ENCODE measurements at places on chromosomes 11 and 22.

GRCh38 chr11:70298243-70298915 is 27.9 kb downstream of the PPFIA1 start:
- DNase-seq, result no peak

GRCh38 chr11:72351836-72352235 is 82.5 kb downstream of the CLPB start:
- DNase-seq, result no peak

DNA sequence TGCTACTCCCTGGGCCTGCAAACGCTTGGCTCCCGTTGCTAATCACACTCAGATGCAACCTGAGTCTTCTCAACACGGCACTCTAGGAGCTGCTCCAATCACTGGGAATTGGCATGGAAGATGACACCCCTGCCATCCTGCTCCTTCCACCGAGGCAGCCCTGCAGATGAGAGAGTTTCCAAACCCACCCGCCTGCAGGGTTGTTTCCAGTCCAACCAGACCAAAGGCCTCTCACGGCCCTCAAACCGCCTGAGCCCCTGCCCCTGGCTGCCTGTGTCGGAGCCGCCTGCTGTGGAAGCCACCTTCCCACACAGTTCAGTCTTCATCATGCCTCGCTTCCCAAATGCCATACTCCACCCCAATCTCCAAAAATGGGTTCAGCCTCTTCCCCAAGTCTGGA is 36.8 kb upstream of the TP53I11 start:
- DNase-seq, result no peak

DNA sequence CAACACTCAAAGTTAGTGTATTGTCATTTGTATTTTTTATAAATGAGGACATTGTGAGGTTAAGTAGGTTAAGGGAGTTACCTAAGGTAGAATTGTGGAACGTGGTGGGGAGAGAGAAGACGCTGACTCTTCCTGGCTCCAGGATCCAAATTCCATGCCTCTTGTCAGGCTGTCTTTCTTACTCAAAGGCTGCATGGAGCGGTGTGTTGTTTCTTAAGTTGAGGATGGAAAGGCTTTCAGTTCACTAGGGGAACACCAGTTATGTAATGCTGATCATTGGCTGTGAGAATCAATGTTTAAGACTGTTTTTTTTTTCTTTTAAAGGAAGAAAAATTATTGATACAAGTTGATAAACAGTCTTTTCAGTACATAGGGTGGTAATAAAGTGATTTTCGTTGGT is 2.9 kb downstream of the UBE2L3 start:
- DNase-seq, result no peak

DNA sequence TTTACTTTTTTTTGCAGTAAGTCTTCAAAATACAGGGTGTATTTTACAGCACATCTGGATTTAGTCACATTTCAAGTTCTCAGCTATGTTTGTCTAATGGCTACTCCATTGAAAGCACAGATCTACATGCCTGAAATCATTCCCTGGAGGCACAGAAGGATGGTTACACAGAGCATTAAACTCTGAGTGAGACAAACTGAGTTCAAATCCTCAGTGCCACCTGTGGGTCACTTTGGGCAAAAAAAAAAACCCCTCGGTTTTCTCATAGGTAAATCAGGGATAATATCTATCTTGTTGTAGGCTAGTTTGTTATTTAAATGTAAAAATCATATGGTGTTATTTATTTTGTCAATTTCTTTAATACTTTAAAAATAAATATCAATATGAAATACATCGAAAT is 7.7 kb downstream of the ANKRD49 start:
- no peak for DNase-seq

DNA sequence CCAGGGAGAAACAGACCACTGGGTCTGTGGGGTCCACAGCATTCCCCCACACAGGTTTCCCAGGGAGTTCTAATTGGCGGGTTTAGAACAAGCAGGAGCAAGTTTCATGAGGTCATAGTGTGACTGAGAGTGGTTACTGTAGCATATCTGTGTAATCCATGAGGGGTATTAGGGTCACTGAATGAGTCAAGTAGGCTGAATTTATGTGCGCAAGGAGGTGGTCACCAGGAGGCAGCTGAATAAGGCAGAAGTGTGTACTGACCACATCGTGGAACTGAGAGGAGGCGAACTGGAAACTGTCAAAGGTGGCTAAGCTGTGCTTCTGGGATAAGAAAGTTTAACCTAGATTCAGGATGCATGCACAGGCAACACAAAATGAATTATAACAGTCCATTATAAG is 876.0 kb downstream of the METTL15 start:
- no peak for DNase-seq

DNA sequence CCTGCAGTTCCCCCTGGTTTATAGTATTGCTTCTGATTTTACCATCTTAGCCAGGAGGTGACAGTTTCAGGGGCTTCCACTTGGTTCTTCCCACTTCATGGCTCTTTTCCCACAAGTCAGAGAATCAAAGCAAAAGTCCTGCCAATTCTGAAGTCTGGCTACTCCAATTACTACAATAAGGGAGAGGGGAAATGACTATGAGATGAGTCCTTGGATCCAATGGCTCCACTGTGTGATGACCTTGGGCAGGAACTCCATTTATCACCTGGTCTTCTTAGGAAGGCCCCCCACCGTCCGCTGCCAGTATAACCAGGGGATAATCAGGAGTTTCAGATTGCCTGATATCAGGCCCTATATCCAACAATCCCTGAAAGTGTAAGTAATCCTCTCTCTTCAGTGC is 31.6 kb upstream of the CCND1 start:
- no peak for DNase-seq

DNA sequence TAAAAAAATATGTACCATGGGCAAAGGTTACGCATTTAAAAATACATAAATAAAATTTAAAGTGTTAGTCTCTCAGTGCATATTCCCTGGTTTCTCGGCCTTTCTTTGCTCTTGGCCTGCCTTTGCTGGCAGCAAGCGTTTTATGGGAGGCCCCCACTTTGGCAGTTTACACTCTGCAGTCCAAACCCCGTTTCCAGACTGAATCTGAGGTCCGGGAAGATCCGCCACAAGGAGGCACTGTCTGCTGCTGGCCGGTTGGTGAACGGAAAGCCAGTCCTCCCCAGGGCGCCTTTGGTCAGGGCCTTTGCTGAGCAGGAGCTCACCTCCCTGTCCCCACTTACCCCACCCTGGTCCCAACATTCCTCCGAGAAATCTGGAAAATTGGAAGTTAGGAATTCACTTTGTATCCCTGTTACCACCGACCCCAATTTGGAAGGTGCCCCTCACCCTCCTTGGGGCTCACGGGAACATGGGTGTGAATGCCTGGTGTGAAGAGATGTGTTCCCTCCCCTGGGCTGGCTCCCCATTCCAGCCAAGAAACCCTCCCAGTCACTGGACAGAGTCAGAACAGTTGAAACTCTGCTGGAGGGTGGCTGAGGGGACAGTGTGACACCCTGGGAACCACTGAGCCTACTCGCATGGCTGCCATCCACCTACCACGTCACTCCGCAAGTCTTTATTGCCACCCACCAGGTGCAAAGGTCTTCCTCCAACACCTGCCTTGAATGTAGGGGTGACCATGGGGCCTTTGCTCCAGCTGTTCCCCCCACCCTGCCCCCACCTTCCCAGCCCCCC is 9.4 kb upstream of the SF1 start:
- DNase-seq, result peak; percentile 32

DNA sequence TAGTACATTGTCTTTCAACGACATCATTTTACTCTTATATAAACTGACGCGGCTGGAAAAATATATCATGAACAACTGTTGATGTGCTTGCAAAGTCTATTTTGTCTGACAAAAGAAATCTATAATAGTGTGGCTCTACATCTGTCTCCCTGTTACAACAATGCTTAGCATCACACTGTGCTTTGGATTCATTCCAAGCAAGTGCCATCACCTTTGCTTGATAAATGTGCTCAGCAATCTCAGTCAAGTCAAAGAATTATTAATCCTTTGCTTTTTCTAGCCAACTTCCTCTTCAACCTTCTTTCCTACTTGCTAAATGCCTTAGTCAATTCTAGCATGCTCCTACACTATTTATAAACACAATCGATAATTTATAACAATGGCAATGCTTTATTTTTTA is 140.5 kb downstream of the FCHSD2 start:
- DNase-seq, result no peak

DNA sequence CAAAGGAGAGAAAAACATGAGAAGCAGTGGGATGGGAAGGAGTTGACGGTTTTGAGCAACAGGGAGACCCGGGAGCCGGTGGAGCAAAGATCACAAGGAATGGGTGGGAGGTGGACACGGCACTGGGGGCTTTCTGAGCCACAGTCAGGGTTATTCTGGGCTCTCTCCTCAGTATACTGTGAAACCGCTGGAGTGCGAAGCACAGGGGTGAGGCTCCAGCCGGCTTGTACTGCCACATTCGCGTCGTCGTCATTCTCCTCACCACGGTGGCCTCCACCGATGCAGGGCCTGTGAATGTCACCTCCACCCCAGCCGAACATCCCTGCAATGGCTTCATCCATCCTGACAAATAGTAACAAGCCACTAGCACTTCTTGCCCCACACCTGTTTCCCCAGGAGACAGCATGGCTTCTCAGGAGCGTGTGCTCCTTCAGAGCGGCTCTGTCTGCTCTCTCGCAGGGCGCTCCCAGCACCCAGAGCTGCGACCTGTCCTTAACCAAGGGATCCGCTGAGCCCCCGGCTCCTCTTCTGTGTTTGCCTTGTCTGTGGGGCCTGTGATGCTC is 1165.3 kb downstream of the TBC1D22A start:
- no peak for DNase-seq

DNA sequence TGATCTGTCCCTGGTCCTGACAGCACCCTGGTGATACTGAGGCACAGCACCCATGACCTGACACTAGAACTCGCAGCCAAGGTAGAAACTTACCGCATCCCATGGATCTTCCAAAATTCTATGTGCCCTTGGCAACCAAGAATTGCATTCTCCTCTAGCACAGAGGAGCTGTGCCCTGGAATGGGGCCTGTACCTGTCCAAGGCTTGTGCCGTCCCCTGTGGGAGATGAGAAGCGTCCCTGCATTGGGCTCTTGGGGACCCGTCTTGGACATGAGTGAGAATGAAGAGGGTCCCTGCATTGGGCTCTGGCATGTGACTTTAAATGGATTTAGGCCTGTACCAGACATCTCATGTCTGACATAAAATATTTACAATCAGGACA is 67.1 kb downstream of the GGTLC2 start:
- no peak for DNase-seq

- no peak for DNase-seq
These were observed 47.2 kb downstream of the CHRDL2 start for GRCh38 chr11:74683941-74684481.

- DNase-seq, result no peak
These were observed 147.5 kb downstream of the ST3GAL4 start for GRCh38 chr11:126502982-126503381.

DNA sequence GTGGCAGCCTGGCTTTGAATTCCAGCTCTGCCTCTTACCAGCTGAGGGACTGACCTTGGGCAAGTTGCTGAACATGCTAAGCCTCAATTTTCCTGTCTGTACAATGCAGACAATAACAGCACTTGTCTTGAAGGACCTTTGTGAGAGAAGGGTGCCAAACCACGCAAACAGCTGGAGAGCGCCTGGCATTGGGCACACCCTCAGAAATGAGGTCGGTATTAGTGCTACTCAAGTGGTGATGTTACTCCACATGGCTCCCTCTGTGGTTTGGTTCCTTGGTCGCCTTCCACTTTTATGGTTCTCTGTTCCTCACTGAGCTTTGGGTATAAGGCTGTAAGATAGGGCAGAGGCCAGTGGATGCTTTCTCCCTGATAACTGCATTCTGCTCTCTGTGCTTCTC is 8.2 kb downstream of the UBASH3B start:
- no peak for DNase-seq

DNA sequence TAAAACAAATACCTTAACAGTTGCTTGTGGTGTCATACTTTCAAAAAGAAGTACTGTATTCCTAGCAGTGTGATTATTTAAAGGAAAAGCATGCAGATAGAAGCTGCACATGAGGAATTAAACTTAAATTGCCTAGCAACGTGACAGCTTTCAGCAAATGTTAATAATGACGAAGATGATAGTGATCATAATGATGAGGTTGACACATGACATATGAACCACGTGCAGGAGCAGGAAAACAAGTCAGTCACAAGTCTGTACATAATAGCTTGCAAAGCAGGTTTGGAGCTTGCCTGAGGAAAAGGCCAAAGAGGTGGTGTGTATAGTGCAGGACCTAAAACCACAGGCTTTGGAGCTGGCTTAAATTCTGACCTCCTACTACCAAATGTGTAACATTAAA is 30.6 kb upstream of the PIK3C2A start:
- no peak for DNase-seq

- DNase-seq, result no peak
These were observed 259.2 kb upstream of the CTSC start for GRCh38 chr11:88596786-88597185.

DNA sequence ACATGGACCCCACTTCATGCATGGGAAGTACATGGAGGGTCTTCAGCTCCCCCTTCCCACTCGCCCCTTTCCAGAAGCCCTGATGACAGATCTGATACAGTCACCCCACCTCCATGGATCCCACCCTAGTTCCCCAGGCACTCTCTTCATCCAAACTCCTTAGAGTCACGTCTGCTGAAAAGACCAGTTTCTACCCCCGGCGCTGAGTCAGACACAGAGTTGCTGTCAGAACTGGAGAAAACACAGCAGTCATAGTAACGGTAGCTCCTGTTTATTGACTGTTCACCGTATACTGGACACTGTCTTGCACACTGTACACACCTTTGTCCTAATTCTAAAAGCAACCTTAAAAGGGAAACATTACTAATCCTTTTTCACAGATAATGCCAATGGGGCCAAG is 29.1 kb downstream of the DRD2 start:
- DNase-seq, result no peak

- no peak for DNase-seq
These were observed 2.9 kb upstream of the KIRREL3 start for GRCh38 chr11:127003260-127003981.

DNA sequence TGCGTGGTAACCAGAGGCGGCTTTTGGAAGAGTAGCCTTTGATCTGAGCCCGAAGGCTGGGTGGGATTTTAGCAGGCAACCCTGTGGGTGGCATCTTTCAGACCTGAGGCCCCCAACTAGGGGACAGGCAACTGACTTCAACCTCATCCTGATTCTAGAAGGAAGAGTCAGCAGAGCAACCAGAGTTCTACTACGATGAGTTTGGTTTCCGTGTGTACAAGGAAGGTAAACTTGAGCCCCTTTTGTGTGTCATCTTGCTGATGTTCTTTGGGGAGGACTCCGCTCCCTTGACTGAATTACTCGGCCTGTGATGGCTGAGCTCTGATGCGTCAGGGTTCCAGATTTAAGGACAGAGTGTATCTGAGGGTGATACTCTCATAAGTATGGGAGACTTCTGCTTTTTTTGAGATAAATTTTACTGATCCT is 31.6 kb downstream of the SGSM3 start:
- no peak for DNase-seq

GRCh38 chr22:36756746-36757655 is 18.9 kb downstream of the IFT27 start:
- DNase-seq, result no peak
